AG04449 (cell line): ENCODE measurements at places on chromosomes 4 and X.

DNA sequence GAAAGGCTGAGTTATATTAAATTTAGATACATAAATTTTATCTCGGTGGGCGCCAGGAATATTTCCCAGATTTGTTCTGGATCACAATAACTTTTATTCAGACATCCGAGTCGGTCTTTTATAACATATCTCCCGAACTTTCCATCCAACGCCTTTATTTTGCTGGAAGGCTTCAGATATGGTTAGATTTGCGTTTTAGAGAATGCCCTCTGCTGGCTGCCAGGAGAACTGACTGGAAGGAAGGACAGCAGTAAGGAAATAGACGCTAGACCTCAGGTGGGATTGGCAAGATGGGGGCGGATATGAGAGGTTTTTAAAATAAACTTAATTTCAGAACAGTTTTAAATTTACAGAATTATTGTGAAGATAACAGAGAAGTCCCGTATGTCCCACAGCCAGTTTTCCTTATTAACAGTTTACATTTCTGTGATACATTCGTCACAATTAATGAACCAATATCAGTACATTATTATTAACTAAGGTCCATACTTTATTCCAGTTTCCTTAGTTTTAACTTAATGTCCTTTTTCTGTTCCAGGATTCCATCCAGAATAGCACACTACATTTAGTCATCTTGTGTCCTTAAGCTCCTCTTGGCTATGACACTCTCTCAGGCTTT is 4.6 kb upstream of the KANTR start:
- DNase-seq = no peak

DNA sequence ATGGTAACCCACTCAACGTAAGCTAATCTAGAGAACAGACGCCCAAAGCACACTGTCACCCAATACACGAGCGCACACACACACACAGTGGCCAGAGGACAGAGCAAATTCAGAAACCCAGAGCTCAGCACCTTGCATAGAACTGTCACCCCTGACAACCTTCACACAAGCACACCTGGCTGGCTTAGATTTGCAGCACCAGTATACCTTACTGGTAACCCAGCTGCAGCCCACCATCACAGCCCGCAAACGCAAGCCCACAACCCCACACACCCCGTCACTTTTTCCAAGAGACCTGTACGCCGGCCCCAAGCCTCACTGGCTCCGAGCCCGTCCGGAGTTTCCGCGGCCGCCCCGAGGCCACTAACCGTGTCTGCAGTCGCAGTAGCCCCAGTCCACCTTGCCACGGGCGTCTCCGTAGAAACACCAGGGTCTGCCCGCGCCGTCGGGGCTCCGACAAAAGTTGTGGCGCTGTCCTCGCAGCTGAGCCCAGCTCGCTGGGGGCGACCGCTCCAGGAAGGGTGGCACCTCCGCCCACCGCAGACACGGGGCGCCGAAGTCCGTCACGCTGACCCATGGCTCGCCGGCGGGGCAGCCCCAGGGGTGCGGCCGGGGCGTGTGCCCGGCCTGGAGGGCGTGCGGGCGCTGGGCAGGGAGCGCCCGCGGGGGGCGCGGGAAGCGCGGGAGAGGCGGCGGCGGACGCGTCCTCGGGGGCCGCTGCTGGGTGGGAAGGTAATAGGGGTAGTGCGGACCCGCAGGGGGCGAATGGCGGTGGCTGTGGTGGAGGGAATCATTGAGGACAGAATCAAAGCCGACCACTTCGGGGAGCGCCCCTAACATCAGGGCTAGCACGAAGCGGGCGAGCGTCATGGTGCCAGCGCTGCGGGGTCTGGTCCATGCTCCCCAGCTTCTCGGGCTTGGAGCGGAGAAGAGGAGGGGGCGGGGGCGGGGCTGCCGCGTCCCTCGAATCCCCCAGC is 664 bp downstream of the PRSS12 start:
- no peak for DNase-seq

DNA sequence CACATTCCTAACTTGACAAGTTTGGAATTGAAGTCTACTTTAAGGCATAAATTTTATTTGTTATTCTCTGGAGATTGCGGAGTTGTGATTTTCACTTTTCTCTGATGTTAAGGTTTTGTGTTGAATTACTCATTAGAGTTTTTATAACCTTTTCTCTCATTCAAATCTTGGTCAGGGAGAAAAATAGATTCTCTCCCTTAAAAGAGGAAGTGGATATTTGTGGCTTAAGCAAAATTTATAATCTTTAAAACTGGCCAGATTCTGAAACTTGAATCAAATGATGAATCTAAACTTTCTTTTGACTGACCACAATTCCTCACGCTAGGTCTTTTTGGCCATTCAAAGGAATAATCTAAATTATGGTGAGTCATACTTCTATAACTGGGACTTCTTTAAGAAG is 361.4 kb downstream of the TEX13C start:
- DNase-seq = no peak

DNA sequence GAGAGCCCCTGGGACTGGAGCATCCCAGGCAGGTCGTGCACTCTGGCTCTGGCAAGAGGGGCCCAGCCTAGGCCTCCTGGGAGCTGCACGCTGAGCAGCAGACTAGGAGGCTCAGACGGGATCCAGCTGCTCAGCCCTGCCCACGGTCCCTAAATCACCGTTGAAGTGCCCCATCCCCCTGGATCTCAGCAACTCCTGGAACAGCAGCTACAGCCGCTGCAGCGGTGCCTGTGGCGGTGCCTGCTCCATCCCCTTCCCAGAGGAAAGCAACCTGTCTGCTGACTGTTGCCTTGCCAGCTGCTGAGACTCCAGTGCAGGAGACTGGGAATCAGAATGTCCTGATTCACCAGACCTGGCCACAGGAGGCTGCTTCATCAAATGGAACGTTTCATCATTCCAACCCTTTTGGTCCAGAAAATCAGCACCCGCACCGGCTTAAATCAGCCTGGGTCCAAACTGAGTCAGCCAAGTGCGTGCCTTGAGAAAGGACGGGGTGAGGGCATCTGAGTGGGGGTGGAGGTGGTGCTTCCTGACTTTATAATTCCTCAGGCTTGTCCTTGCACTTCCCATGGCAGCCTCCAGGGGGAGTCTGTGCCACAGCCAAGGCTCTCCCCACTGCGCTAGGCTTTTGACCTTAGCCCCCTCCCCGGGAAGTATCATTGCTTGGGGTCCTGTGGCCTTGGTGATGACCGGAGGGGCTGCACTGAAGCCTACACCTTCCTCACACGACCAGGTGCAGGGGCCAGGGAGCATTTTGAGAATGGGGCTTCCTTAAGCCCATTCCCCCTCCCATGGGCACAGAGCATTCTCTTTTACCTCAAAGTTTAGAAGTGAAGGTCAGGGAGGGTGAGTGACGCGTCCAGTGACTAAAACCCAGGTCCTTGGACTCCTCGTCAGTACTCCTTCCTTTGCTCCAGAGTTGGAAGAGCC is 6.5 kb downstream of the ZNF185 start:
- DNase-seq = peak; percentile 16

GRCh38 chr4:174365018-174365587 is 81.4 kb downstream of the CEP44 start:
- no peak for DNase-seq

DNA sequence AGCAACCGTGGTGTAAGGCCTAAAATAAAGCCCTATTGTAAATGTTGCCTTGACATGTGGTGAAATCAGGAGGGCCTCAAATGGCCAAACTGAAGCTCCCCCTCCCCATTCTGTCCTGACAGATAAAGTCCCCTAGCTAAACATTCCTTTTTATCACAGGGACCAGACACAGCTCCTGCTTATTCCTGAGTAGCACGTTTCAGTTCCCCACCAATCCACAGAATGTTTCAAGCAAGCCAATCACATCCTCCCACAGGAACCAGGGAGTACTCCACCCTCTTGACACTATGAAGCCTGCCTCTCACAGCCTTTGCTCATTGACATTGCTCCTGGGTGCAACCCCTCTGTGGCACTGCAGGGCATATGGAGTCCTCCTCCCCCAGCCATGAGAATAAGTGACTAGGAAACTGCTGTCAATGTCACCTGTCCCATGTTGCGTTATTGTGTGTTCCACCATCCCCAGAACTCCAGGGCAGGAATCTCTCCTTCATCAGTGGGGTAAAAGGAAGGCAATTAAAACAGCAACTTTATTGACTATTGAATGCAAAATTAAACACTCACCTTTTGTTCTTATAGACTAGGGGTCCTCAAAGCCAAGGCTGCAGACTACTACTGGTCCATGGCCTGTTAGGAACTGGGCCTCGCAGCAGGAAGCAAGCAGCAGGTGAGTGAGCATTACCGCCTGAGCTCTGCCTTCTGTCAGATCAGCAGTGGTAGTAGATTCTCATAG is 128.1 kb downstream of the COL25A1 start:
- no peak for DNase-seq

DNA sequence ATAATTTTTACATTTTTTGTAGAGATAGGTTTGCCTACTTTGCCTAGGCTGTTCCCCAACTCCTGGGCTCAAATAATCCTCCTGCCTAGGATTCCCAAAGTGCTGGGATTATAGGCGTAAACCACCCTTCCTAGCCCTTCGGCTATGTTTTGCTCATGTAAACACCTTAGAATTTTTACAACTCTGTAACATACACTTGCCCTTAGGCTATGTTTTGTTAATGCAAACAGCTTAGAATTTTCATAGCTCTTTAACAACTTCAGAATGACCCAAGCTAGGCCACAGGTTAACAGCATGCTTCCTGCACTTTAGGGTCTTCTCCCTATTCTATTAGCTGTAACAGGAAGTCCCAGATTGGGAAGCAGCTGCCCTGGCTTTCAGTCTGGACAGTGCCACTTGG is 24.2 kb downstream of the KLHL15 start:
- no peak for DNase-seq

- DNase-seq = no peak
Measured at GRCh38 chr4:27267339-27267969, 406.8 kb downstream of the STIM2 start.

DNA sequence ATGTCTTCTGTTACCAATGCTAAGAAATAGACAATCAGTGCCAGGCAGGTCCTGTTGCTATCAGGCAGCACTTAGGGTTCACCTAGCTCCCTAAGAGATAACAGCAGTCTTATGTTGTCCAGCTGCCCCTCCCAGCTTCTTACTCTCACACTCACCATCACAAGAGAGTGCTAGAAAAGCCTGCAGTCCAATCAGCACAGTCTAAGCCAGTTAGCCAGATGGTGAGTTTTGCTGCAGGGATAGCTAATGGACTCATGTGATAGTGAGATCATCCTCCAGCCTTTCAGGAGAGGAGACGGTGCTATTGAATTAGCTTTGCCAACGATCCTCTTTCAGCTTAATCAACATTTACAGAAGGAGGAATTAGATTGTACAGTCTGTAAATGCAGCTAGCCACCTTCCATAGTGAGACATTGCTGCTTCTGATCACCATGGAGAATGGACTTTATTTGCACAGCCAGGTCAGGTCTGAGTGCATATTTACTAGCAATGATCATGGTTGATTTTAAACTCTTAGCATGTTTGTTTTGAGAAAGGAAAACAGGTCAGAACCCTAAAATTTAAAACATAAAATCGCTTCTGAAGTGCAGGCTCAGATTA is 438.3 kb downstream of the CENPC start:
- DNase-seq = no peak

DNA sequence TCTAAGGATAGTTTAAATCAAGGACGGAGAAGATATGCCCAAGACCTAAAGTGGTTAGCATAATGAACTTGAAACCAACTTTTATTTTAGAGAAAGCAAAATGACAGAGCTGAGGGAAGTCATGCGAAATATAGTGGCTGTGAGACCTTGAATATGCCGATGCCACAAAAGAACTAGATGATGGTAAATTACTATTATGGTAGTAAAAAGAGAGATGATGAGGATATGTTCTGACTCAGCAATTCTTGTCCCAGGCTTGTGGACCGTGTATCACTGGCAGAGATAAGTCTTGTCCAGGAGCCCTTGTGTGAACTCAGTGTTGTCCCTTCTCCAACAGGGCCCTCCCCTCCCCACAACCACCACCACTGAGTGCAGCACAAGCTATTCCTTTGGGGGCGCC is 1605.6 kb upstream of the TENM3 start:
- DNase-seq = no peak

GRCh38 chr4:180219080-180219479 is 2024.1 kb upstream of the TENM3 start:
- no peak for DNase-seq

- no peak for DNase-seq
Measured at GRCh38 chr4:4593596-4594284, 51.9 kb upstream of the STX18 start.

DNA sequence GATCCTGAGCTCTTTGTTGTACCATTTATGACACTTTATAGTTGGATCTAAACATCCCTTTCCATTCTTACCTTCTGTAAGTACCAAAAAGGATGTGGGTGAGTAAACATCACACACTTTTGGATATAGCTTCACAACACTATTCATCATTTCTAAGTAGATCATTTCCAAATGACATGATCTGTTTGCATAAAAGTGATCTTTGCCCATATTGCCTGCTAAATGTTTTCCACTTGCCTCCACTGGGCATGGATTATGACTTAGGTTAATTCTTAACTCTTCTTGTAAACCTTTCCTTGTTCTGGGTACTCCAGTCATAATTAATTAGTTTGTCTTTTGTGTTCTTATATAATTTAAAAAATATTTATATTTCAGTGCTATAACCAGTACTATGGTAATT is 244.9 kb upstream of the AGA start:
- DNase-seq = no peak

GRCh38 chrX:136259543-136259942 is 8.3 kb upstream of the MAP7D3 start:
- DNase-seq = no peak
